ENCODE measurements at places on chromosomes 4 and X.
A peak's percentile ranks its signal among the peaks of the same experiment; 100 is the strongest.

GRCh38 chrX:64580035-64580434, 184.8 kb upstream of the MTMR8 start:
- DNase-seq: no peak

GRCh38 chrX:15242899-15243555, 26.9 kb downstream of the ASB9 start:
- DNase-seq: peak; percentile 63

GRCh38 chrX:24203072-24203808, 53.7 kb downstream of the ZFX start:
- DNase-seq: no peak

DNA sequence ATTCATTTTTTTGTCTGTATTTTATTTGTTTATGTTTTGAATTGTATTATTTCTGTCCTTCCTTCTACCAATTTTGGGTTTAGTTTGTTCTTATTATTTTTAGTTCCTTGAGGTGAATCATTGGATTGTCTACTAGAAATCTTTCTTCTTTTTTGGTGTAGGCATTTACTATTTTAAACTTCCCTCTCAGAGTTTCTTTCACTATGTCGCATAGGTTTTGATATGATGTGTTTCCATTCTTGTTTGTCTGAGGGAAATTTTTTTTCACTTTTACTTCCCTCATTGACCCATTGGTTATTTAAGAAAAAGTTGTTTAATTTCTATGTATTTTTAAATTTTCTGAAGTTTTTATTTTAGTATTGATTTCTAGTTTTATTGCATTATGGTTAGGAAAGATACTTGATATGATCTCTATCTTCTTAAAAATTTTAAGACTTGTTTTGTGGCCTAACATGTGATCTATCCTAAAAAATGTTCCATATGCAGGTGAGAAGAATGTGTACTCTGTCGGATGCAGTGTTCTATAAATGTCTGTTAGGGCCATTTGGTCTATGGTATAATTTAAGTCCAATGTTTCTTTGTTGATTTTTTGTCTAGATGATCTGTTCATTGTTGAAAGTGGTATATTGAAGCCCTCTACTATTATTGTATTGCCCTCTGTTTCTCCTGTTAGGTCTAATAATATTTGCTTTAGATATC, 68.8 kb downstream of the IL15 start:
- no peak for DNase-seq

GRCh38 chr4:120871173-120871572, 51.4 kb downstream of the PRDM5 start:
- no peak for DNase-seq

- DNase-seq: peak; percentile 79
Observed at GRCh38 chr4:66575008-66575696, 904.9 kb upstream of the EPHA5 start.

DNA sequence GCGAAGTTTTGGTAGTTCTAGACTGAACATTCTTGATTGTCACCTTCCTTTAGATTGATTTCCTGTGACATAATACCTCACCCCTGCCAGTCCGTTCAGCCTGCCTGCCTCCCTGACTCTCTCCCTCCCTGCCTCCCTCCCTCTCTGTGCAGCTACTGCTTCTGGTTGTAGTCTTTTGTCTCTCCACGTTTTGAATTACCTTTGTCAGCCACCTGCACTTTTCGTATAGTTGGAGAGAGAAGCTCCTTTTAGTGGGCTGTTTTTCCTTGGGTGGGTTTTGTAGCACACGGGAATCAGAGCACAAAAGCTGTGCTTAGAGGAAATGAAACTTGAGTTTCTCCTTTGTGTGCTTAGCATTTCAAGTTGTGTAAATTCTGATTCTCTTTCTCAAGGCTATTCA, 32.6 kb upstream of the MSMO1 start:
- DNase-seq: no peak

DNA sequence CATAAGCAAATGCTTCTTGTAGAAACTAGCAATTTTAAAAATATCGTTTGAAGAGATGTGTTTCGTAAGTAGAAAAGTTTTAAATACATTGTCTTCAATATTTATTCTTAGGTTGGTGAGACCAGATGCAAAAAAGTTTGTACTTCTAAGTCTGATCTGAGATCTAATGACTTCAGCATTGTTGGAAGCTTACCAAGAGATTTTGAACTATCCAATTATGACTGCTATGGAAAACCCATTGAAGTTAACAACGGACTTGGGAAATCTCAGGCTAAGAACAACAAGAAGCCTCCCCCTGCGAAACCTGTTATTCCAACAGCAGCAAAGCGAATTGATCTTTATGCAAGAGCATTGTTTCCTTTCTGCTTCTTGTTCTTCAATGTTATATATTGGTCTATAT, 50.2 kb upstream of the GRIA2 start:
- DNase-seq: peak; percentile 46

- DNase-seq: no peak
Observed at GRCh38 chr4:101158134-101158482, 189.2 kb downstream of the PPP3CA start.

GRCh38 chrX:134373736-134374135, 86.2 kb upstream of the HPRT1 start:
- DNase-seq: no peak
